ENCODE measurements at places on chromosomes 7 and 10.
A peak's percentile ranks its signal among the peaks of the same experiment; 100 is the strongest.

- DNase-seq: no peak
Observed at GRCh38 chr7:38291117-38291647, 17.7 kb upstream of the TARP start.

DNA sequence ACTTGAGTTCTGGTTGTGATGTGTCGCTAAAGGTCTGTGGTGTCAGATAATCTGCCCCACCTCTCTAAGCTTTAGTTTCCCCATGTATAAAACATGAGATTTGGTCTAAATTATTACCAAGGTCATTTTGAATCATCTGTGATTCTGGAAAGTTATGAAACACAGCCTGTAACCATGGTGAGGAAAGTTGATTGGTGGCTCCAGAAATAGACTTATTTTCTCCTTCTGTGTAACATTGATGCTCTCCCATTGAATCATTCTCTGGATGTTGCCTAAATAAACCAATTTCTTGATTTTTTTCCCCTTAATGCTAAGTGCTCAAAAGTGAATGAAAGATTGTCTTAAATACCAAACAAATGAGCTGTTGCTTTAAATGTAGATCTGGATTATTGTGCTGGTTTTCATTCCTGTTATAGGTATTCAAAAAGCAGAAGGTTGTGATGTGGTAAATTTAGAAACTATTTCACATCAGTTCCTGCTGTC is 30.0 kb upstream of the PCGF5 start:
- no peak for DNase-seq

DNA sequence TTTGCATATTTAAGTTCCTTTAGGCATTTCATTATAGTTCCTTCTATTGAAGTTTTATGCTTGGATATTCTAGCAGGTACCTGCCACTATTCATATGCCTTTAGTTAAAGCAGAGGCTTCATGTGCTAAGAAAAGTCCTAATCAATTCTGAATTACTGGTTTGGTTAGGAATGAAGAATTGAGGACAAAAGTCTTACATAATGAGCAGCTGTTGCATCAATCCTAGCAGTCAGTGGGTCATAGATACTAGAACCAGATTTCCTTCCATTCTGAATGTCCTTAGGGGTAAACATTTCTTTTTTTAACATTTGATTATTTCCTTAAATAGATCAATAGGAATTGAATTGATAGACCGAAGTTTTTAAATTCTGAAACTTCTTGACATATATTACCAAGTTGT is 59.2 kb downstream of the CDK13 start:
- DNase-seq: no peak

GRCh38 chr7:9958486-9958885 is 1015.2 kb upstream of the PHF14 start:
- peak; percentile 45 for DNase-seq

- DNase-seq: no peak
Observed at GRCh38 chr7:55140221-55140940, 121.6 kb downstream of the EGFR start.

DNA sequence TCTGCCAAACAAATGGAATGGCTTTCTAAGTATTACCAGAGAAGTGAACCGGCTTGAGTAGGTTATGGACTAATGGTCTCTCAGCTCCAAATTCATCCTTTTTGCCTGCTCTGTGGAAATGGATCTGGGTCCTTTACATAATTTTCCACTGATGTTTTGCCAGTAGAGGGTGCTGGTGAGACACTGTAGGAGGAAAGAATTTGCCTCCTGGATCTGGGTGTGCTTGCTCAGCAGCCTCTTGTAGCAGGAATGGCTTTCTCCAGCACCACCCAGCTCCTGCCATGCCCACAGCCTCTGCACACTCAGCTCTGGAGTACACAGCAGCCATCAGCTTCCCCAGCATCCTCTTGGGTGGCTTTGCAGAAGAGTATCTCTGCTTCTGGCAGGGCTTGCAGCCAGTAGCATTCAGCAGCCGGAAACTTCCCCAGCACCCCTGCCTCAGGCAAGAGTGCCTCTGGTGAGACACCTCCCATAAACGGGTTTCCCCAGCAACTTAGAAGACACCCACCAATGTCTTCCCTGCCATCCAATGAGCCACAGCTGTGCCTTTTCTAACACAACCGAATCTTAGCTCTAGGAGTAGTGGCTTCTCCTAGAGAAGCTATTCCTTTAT is 235.0 kb upstream of the PLPP4 start:
- peak; percentile 52 for DNase-seq

- no peak for DNase-seq
Observed at GRCh38 chr7:82050792-82051191, 280.9 kb upstream of the HGF start.

- DNase-seq: no peak
Observed at GRCh38 chr7:103141753-103142404, 7.0 kb downstream of the NAPEPLD start.

DNA sequence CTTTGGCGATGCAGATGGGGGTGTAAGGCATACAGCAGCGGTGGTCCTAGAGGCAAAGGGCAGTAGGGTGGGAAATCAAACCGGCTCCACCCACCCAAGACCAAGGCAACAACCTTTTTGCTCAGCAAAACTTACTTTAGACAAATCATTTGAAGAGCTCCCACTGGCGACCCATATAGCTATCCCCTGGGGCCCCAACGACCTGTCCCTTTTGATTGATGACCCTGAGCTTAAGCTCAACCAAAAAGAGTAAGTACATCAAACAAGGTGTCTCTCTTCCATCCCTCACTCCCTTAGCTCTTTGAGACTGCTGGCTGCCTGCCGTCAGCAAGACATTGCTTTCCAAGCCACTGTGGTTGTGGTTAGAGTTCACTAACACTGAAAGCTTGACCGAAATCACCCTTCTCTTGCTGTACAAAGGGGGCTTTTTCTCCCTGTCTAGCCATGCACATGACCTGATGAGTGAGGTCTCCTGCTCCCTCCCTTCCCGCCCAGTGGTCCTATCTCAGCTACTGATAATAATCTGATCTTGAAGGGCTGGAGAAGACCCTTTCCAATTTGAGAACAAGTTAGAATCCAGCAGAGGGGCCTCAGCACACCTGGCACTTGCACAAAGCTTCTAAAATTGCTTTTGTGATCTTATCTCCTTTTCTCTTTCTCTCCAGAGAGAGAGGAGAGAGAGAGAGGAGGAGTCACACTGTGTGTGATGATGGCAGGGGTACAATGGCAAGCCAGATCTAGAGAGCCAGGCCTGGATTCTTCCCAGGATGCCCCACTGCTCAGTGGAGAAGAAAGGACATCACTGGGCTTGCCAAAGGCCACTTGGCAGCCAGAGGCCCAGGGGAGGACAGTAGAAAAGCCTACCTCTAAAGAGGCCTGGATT is 42.2 kb downstream of the XPNPEP1 start:
- no peak for DNase-seq

DNA sequence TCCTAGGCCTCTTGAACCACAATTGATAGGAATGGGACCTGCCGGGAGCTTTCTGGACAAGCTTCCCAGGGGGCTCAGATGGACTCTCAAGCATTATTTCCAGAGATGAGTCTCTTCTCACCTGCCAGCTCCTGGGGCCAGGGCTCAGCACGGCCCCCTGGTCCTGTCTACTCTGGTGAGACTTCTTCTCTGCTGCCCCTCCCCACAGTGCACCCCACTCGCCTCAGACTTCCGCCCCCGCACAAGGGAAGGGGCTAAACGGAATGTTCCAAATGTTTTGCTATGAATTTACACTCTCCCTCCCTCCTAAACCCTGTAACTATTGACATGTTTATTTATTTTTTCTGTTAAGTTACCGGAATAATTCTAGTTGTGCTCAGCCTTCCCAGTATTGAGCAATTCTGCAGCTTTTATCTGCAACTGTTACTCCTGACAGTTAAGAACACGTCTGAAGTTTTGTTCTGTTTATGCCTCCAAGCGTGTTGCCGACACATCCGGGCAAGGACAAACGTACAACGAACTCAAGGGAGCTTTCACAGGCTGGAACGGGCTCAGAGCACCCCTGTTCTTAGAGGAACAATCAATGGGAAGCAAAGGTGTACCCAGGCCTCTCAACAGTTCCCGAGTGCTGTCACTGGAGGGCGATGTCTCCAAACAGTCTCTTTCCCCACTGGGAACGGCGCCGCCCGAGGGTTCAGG is 55.2 kb downstream of the FHIP2A start:
- DNase-seq: peak; percentile 45

DNA sequence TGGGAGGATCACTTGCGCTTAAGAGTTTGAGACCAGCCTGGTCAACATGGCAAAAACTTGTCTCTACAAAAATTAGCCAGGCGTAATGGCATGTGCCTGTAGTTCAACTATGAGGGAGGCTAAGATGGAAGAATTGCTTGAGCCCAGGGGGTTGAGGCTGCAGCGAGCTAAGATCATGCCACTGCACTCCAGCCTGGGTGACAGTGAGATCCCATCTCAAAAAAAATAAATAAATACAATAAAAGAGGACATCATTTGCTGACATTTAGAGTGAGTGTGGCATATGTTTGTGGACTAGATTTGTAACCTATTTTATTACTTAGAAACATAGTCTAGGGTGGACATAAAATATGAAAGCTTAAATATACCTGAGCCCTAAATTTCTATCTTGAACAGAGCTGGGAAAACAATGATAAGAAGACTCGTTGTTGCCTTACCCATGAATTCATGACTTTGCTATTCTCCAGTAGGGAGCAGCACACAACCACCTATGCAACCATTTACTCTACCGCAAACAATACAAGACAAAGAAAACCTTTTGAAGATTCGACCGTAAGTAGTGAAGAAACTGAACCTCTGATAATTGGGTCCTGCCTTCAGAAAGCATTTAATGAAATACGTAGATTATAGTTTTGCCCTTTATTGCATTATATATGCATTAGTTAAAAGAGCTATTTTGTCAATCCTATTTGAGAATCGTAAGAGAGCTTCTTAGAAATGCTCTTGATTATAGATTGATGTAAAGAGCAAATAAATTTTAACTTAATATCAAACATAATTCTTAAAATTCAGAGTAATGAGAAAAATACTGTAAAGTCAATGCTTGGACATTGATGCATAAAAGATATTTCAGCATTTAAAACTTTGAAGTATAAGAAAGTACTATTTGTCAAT is 83.5 kb downstream of the GNAT3 start:
- DNase-seq: peak; percentile 16
